ENCODE measurements at places on chromosomes 11 and 22.

DNA sequence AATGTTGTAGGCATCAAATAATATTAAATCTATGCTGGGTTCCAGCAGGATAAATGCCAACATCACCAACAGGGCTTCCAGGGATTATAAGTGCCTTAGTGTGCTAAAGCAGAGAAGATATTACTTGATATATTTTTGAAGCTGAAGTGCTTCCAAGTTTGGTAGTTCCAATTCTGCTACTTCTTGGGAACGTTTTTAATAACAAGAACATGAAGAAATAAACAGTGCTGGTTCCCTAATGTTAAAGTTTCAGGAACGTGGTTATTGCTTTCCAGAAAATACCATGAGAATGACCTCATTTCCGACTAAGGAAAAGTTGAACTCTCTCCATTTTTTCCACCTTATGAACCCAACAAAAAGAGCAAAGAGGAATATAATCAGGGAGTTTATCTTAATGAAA lies 4.6 kb upstream of the RNF185 start:
- no peak for DNase-seq

DNA sequence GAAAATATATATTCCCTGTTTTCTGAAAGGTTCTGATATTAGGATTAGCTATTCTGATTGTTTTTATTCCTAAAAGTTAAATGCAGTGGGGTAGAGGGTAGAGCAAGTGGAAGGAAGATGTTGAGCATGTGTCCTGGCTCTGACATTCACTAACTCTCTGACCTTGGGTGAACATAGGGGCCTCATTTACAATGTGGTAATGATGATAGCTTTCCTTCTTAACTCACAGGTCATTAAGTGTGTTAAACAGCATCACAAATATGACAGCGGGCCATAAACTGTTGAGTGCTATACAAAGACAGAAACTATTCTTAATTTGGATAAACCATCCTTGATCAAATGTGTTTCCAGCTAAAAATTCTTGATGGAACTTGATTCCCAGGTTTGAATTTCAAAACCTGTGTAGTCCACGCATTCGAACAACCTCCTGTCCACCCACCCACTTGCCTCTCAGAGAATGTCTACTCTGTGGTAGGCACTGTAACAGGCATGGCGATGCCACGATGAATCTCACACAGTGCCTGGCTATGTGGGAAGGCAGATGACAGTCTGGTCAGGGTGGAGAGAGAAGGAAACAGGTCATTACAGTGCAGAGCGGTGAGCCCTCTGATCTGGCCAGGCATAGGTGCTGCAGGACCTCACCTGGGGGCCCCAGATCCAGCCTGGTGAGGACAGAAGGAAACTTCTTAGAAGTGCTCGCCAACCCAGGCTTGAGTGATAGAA lies 19.3 kb upstream of the PEX26 start:
- DNase-seq, result no peak

- DNase-seq, result peak; percentile 27
Observed at GRCh38 chr11:64764040-64764611, 4.4 kb upstream of the PYGM start.

DNA sequence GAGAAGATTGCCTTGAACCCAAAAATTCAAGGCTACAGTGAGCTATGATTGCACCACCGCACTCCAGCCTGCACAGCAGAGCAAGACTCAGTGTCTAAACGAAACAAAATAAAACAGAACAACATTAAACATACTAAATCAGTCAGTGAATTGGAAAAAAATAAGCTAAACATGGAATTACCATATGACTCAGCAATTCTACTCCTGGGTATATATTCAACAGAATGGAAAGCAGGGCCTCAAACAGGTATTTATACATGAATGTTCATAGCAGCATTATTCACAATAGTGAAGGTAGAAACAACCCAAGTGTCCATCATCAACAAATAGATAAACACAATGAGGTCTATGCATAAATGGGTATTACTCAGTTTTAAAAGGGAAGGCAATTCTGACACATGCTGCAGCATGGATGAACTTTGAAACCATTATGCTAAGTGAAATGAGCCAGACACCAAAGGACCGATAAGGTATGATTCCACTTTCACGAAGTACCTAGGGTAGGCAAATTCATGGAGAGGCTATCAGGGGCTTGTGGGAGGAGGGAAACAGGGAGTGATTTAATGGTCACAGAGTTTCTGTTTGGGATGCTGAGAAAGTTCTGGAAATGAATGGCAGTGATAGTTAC lies 15.5 kb downstream of the NTM start:
- DNase-seq, result no peak

- DNase-seq, result no peak
Observed at GRCh38 chr22:46148336-46148735, 2.0 kb upstream of the PPARA start.

DNA sequence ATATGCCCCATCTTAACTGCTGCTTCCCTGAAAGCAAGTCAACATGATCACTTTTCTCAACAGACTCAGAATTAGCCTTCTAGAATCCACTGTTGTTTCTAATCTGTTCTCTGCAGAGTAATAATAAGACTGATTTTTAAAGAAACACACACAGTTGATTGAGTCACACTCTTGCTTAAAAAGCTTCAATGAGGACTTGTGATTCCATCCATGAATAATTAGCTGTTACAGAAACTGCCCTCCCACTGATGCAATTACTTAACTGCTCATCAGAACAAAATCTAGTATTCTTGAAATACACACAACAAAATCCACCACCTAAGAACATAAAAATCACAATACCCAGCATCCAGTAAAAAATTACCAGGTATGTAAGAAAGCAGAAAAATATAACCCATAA lies 100.5 kb upstream of the TIMP3 start:
- DNase-seq, result no peak

- no peak for DNase-seq
Observed at GRCh38 chr22:21916309-21916918, 36.2 kb downstream of the PPM1F start.

GRCh38 chr11:2114430-2115241 lies 24.6 kb downstream of the IGF2 start:
- DNase-seq, result no peak

DNA sequence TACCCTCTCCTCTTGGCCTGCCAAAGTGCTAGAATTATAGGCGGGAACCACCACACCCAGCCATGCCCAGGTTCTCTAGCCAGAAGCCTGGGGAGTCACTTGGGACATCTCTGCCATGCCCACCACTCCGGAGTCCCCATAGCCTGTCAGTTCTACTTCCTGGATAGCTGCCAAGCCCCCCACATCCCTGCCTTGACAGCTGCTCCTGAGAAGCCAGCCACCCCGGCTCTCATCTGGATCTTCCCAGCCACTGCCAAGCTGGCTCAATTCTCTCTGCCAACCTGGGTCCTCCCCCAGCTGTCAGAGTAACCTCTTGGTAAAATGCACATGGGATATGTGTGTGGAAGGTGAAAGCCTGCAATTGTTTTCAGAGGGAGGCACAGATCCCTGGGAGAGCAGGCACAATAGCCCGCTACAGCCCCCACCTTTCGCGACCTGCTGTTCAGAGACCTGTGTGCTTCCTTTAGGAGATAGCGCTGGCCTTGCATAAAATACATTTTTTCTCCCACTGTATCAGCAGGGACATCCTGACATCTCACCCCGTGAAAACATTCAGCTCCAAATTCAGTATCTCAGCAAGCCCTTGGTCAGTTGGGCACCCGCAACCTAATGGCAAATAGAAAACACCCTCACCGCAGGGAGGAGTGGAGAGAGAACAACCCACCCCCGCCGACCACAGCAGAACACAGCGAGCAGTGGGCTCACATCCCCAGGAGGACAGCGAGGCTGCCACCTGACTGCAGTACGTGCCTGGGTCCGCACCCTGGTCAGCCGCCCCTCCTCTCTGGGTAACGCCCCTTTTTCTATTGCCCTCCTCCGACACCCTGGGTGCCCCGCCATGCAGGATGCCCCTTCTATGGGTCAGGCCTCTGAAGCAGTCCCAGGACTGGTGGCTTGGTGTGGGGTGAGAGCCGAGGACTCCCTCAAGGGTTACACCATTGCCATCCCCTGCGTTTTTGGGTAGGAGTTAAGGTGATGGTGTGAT lies 1342.2 kb downstream of the BRD1 start:
- no peak for DNase-seq

GRCh38 chr11:2147391-2147790 lies 8.2 kb upstream of the IGF2 start:
- DNase-seq, result no peak

DNA sequence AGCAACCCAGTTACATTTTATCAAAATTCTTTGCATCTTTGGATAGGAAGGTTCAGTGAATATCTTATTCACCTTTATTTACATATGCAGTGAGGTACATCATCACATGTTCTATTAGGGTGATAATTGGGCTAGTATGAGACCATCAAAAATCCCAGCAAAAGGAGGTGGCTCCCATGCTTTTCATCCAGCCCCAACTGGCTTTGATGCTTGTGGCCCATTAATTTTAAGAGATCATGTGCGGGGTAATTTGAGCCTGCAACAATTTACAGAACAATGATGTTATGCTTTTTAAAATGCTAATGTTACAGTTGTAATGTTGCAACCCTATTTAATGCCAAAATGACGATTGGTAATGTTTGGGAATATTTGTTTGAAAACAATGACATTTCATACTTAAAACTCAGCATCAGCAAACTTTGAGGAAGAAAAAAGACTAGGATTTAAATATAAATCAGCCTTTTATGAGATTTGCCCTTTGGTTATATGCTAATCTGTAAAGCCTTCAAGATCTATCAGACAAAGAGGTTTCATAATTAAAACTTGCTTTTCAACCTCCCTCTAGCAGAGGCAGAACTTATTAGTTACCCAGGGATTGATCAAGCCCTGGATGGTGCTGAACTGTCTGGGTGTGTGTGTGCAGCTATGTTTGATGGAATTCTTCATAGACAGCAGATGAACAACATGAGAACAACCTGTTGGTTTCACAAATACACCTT lies 183.5 kb upstream of the SORL1-AS1 start:
- DNase-seq, result no peak

DNA sequence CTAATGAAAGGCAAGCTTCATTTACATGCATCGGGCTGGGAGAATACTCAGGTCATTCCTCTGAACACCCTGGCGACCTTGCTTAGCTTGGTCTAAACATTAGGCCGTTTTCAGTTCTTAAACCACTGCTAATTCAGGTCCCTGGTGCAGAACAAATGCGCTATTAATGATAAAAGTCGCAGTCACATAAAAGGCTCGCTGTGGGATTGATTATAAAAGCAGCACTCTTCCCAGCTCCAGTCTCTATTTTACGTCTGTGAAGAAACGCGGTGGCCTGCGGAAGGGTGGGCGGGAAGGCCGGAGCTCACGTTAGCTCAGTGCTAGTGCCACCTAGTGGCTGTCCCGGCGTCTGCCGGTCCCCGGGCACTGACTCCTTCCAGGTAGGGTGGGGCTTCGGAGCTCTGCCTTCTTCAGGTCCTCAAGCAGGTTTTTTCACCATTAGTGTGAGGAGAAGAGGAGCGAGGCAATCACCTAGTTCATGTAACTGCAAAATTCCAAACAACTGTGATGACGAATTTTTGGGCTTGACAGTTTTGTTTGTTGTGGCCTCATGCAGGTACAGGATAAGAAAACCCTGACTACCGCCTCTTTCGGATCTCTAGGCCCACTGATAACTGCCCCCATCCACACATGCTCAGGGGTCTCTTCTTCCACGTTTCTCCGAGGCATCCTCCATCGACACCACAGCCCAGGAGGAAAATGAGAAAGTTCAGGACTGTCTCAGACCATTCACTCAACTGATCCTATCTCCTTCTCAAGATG lies 66.5 kb upstream of the CLMP start:
- DNase-seq, result peak; percentile 62

- DNase-seq, result no peak
Observed at GRCh38 chr11:71154261-71154805, 98.0 kb downstream of the SHANK2 start.

Data from GM13977 (cell line).